ENCODE measurements at places on chromosomes 1 and 21.

DNA sequence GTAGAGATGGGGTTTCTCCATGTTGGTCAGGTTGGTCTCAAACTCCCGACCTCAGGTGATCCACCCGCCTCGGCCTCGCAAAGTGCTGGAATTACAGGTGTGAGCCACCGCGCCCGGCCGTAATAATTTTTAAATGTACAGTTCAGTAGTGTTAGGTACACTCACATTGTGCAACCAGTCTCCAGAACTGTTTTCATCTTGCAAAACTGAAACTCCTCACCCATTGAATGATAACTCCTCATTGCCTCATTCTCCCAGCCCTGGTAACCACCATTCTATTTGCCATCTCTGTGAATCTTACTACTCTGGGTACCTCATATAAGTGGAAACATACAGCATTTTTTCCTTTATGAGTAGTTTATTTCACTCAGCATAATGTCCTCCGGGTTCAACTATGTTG lies 3.4 kb downstream of the NLRP3 start:
- DNase-seq = no peak

- DNase-seq = peak; percentile 83
These were observed at the start of gene EDN2 for GRCh38 chr1:41484402-41485241. EDN2 (minus strand) TSS chr1:41484683; CDS start chr1:41484601, 82 bp downstream.

DNA sequence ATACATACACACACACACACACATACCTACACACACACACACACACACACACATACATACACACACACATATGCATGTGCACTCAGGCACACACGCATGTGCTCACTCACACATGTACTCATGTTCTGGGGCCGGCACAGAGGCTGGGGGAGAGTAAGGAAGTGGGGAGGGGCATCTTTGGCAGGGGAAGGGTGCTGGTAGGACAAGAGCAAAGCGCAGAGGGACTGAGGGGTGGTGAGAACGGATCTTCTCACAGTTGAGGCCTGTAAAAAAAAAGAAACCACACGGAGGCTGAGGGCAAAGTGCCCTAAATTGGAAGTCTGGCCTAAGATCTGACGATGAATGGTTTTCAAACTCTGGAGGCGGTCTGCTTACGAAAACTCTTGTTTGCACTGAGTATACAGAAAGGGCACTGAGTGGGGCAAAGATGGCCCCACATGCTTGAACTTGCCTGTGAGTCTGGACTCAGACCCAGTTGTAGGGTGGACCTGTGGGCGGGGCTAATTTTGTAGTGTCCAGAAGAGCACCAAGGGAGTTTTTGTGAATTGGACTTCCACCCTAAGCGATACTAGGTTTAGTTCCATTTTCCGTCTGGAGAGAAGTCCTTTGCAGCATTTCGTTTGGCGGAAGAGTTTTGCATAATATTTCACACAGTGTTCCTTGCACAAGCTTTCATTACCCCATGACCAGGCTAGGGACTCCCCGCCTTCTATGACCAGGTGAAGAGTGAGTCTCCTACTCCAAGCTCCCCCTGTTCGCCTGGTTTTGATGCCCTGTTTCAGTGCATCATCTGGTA lies 79.3 kb upstream of the LYST start:
- no peak for DNase-seq

DNA sequence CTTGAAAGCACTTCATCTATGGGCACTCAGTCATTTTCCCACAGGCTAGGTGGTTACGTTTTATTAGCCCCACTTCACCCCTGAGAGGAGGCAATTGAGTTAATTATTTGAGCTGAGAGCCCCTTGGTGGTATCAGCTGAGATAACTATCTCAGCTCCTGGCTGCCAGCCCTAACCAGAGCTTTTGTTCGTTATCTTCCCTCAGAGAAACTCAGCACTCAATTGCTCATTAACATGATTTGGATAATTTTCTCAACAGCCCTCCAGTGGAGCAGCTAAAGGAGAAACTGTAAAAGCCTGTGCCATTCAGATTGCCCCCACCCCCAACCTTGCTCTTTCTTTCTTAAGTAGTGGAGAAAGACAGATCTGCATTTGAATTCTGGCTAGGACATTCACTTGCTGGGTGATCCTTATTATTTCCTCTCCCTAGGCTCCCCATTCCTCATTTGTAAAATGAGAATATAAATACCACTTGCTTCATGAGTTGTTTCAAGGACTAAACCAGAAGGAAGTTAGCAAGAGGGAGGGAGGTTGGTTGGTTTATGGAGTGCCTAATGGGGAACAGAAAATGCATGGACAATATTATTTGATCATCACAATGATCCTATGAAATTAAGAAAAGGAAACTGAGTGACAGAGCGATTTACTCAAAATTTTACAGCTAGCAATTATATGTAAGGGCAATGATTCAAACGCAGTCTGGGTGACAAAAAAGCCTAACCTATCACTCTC lies 218.7 kb upstream of the FGGY start:
- peak; percentile 20 for DNase-seq

DNA sequence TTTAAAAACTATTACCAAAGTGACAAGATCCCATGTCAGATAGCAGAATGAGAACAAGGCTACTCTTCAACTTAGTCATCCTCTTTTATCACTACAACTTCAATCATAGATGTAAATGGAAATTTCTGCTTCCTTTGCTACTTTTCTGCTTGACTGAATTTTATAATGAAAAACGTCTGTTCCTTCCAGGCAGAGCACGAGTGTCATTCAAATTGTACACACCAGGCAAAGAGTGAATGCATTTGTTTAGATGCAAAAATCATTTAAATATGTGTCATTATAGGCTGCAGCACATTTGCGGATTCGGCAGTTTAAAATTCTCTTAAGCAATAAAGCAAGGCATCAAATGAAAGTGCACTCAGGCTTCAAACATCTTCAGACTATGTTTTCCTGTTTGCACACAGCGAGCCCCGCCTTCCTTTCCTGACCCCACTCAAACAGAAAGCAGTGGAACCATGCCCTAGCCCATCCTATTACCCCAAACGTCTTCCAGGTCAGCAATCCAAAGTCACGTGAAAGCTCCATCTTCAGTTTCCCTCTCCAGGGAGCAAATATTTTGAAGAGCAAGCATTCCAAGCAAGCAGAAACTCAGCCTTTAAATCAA lies 99.6 kb downstream of the APP start:
- DNase-seq = no peak

DNA sequence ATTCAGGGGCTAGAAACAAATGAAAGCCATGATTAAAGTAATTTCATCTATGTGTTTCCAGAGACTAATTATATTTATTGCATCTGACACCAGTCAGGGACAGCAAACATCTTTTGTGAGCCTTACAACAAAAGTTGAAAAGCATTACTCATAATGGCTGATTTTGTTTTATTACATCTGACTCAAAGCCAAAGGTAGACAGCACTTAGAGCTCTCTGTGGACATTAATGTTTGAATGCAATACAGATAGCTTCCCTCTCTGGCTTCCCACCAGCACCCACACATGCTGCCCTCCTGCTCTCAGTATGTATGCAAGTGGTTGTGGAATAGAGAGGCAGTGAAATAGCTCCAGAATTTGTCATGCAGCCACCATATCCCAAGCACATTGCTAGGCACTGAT lies 198.7 kb downstream of the SETD4 start:
- DNase-seq = peak; percentile 87

DNA sequence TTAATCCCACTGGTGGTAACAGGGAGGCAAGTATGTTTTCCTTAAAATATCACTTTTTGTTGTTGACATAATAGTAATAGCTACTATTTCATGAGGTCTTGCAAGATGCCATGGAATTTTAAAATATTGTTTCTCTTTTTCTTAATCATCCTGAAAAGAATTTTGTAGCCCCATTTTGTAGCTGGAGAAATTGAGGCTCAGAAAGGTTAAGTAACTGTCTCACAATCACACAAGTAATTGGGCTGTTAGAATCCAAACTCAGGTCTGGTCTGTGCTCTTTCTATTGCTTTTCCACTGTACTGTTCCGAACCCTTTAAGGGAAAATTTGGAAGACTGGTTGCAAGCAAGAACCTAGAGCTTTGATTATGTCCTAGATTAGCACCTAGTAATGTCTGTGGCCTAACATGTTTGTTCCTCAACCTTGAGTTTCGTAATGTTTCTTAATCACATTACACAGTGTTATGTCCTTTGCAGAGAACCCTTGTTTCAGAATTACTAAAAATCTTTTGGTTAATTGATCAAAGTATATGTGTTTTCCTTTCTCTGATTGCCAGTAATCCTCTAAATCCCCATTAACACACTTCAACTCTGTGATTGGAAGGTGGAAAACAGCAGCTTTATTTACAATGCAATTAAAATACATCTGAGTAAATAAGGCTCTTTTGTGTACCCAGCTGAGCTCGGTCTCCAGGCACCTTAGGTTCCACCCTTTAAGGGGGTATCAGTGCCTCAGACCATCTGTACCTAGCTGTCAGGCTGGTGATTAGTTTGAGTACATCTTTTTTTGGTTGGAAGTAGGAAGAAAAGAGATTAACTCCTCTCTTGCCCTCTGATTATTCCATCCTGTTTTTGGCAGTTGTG lies 10.4 kb downstream of the LRRC42 start:
- peak; percentile 76 for DNase-seq

GRCh38 chr1:224430511-224431113 lies 4.0 kb downstream of the WDR26 start:
- DNase-seq = peak; percentile 35

DNA sequence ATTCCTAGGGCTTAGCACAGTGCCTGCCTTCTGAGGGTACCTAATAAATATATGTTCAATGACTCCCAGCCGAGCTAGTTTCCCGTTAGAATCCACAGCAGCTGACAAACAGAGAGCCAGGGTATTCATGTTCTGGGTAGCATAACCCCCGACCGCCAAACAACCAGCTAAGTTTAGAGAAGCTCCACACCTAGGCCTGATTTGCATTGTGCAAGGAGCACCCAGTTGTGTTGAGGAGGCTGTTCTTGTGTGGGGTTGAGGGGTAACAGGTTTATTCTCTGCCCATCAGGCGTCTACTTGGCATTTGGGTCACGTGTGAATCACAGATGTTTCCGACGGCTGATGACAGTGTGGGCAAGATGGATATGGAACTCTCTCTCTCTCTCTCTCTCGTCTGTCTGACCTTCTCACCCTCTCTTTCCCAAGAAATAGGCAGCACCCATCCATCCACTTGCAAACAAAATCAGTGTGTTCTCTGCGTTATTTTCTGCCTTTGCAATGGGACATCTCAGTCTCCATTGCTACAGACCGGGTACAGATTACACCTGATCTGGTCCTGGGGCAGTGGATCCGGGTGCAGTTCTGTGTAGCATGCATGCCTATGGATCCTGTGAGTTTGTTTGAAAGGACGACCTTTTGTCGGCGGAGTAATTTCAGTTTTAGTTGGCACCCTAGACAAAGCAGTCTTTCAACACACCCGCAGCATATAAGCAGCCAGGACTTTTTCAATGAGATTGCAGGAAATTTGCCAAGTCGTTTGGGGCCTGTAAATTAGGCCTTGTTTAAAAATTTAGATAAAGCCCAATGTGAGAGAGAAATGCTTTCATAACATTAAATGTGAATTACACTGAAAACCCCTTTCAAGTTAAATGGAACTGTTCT lies 29.4 kb downstream of the KAZN start:
- no peak for DNase-seq

GRCh38 chr1:192936313-192937018 lies 122.7 kb downstream of the UCHL5 start:
- no peak for DNase-seq

DNA sequence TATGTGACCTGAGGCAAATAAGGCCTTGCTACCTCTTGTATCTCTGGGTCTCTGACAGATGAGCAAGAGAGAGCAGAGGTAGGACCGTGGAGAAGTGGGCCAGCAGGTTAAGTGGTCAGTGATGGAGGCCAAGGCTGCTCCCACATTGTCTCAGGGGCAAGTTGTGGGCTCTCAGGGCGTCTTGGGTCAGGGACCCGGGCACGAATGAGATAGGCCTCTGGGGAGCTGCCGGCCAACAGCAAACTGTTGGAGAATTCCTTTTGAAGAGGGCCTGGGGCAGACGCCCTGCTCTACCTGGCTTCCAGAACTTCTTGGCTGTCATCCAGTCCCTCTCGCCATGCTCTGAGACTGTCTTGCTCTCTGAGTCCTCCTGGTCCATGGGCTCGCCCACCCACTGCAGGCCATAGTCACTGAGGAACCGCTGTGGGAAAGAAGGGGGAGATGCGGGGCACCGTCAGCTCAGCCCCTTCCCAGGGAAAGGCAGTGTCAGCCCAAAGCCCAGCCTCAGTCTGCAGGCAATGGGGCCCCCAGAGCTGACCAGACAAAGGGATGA lies 12.4 kb downstream of the UBXN11 start:
- DNase-seq = no peak

- DNase-seq = no peak
These were observed 77.5 kb downstream of the UCK2 start for GRCh38 chr1:165904948-165905347.

- DNase-seq = no peak
These were observed 12.6 kb upstream of the POU2F1 start for GRCh38 chr1:167207940-167208623.

DNA sequence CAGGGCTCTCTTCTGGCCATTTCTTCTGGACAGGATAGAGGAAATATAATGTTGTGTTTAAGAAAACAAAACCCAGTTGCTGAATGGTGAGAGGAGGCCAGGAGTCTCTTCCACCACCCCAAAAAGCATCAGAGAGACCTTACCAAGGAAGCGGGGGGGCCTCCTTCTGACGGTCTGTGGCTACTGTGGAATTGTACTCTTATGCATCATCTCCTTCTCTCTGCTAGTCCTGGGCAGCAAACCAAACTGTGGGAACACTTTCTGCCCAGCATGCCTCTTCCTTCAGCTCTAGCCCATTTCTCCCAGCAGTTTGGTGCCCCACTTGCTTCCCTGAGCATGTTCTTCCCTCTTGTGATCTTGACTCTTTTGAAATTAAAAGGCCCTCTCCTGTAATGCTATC lies 157.7 kb downstream of the HHIPL2 start:
- no peak for DNase-seq

DNA sequence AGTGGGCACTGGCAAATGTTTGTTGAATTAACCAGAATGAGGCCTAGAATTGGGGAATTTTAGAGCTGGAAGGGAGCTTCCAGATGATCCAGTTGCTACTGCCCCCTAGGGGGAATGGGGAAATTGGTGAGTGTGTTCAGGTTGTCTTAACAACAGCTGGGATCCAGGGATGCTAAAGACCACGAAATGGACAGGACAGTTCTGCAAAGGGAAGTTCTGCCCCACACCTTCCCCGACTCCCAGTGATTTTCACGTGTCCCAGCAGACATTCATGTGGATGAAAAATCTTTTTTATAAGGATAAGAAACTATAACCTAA lies 33.9 kb downstream of the TRIM62 start:
- no peak for DNase-seq

DNA sequence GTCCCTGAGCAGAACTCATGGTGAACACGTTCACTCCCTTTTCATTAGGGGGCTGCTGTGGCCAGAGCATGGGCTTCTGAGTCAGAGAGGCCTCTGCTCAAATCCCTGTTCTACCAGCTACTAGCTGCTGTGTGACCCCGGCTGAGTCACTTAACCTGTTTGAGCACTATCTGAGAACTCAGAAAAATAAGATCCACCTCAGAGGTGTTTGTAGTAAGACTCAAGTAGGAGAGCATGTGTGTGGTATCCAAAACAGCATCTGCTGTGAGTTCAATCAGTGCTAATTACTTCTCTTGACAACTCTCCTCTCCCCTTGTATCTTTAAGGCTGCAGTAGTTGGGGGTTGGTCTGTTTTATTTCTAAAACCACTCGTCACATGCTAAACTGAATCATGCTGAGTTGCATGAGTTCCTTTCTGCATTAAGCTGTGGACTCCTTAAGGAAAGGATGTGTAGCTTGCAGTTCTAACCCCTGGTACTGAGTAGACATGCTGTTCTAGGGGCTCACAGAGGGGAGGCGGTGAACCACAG lies 39.7 kb upstream of the JUN start:
- no peak for DNase-seq

All from NCI-H2081 (cell line).